ENCODE measurements at places on chromosomes 1 and 21.

DNA sequence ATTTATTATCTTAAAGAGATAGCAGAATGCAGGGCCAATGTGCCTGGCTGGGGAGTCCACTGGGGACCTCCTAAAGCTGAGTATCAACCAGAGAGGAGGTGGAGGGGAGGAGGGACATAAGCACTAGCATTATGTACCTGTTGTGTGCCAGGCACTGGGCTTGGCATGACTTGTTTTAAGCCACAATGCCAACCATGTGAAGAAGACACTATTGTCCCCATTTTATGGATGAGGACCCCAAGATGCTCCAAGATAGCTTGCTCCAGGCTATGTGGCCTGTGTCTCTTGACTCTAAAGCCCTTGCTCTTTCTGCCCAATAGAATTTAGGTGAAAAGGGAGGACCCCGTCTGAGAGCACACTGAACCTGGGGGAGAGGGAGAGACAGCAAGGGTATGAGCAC, 111.3 kb downstream of the GLIS1 start:
- DNase-seq, result no peak

GRCh38 chr1:163263818-163264655, 57.7 kb upstream of the NUF2 start:
- DNase-seq, result no peak

GRCh38 chr1:108792420-108792819, 45.9 kb downstream of the STXBP3 start:
- no peak for DNase-seq

DNA sequence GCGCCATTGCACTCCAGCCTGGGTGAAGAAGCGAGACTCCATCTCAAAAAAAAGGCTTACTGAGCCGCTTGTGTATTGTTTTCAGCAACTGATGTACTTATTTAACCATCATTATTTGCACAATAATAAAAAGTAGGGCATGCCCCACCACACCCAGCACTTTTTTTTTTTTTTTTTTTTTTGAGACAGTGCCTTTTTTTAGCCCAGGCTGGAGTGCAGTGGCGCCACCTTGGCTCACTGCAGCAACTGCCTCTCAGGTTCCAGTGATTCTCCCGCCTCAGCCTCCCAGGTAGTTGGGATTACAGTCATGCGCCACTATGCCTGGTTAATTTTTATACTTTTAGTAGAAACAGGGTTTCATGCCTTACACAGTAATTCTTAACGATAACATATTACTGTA, 12.2 kb upstream of the TRNAU1AP start:
- DNase-seq, result no peak

GRCh38 chr1:4452701-4453100, 201.7 kb upstream of the AJAP1 start:
- DNase-seq, result peak; percentile 67

GRCh38 chr21:32411350-32412161, 950 bp upstream of the EVA1C start:
- no peak for DNase-seq

- DNase-seq, result peak; percentile 11
Observed at GRCh38 chr21:37257511-37257966, 9.6 kb downstream of the VPS26C start.

- no peak for DNase-seq
Observed at GRCh38 chr1:25760122-25760719, 39.8 kb upstream of the SELENON start.

DNA sequence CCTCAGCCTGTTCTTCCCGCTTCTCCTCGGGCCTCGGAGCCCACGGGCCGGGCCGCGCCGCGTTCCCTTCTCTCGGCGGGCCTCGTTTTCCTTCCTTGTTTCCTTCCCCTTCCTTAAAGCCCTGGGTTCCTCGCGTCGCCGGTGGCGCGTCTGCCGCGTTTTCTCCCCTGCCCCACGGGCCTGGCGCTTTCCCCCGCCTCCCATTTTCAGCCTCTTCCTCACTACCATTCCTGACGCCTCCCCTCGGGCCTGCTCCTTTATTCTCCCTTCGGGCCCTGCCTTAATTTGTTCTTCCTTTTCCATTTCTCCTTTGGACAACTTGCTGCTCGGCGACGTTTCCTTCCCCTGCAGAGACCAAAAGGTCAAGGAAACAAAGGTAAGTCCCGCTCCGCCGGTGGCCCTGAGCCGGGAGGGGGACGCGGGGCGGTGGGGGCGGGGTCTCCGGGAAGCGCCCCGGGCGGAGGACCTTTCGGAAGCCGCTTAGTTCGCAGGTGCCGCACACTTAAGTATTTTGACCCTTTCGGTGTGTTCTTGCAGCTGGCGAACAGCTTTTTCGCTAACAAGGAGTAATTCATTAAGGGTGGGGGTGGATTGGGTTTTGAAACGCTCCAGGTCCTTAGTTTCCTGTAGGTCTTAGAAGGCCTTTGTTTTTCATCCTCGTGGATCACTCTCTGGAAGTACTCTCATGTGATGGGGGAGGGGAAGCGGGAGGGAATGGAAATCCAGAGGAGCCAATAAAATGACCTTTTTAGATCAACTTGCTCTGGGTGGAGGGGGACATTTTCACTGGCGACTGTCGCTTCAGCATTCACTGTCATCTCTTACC, 780 bp downstream of the YTHDF2 start:
- peak; percentile 42 for DNase-seq

GRCh38 chr1:57281324-57281723, 142.5 kb downstream of the DAB1 start:
- no peak for DNase-seq

DNA sequence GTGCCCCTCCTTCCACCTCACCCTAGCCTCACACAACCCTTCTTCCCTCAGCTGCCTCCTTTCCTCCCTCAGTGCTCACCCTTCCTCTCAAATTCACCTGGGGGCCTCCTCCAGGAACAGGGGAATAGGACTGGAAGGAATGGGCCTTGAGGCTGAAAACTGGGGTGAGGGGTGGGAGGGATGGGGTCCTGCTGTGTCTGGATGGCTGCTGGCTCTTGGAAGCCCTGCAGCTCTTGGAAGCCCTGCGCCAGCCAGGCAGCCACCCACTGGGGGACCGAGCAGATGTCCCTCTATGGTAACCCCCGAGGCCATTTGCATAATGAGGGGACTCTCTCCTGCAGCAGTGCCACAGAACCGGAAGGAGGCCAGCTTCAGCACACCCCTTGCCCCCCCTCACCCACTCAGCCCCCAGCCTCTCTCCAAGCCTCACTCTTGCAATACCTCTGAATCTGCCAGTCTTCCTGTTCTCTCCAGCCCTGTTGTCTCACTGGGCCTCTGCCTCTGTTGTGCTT, 85.2 kb downstream of the KIRREL1 start:
- no peak for DNase-seq

GRCh38 chr1:84721152-84721551, 30.9 kb upstream of the SSX2IP start:
- DNase-seq, result peak; percentile 63

DNA sequence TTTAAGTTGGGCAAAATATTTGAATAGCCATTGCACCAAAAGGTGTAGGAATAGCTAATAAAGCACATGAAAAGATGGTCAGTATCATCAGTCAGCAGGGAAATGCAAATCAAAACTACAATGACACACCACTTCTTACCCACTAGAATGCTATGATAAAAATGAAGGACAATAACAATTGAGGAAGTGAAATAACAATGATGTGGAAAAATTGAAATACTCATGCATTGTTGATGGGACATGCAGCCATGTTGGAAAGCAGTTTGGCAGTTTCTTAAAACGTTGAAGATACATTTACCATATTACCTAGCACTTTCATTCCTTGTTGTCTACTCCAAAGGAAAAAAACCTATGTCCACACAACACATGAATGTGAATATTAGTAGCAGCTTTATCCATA, 28.4 kb downstream of the HSD3B1 start:
- no peak for DNase-seq

DNA sequence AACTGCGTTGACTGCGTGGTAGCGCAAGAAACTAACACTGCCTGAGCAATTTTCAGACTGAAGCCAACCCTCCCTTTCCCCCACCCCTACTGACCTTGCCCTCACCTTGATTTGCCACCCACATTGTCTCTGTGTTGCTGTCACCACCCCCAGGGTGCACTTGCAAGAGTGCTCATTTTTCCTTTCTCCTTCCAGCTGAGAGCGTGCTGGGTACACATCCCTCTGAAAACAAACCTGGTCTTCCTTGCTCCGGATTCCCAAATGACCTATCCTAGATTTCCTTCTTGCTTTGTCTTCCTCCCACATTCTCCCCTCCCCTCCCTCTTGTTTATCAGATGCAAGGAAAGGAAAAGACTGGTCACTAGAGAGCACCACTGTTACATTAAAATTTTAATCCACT, 24.2 kb downstream of the MPZ start:
- no peak for DNase-seq

- no peak for DNase-seq
Observed at GRCh38 chr1:202259705-202260104, 66.1 kb downstream of the LGR6 start.

GRCh38 chr1:220272841-220273090, 513 bp upstream of the RAB3GAP2 start:
- DNase-seq, result no peak

DNA sequence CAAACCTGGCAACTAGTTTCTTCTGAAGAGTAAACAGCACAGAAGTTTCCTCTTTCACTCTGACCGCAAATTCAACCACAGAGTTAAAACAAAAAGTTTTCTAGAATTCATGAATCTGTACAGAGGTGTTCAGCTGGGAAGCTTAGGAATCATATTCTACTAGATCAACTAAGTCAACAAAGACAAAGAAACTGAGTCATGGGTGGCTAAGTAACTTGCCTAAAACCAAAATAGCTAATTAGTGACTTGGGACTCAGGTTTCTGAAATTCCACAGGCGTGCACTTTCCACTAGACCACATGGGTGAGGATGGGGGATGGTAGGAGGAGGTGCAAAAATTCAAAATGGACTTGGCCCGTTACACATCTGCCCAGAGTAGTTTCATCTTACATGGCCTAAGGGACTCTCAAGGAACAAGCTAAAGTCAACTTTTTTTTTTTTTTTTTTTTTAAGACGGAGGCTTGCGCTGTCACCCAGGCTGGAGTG, 25.8 kb downstream of the PTPN14 start:
- DNase-seq, result no peak

- no peak for DNase-seq
Observed at GRCh38 chr1:96989302-96989701, 267.7 kb downstream of the PTBP2 start.

- no peak for DNase-seq
Observed at GRCh38 chr1:13677896-13678295, 22.1 kb upstream of the PRDM2 start.

DNA sequence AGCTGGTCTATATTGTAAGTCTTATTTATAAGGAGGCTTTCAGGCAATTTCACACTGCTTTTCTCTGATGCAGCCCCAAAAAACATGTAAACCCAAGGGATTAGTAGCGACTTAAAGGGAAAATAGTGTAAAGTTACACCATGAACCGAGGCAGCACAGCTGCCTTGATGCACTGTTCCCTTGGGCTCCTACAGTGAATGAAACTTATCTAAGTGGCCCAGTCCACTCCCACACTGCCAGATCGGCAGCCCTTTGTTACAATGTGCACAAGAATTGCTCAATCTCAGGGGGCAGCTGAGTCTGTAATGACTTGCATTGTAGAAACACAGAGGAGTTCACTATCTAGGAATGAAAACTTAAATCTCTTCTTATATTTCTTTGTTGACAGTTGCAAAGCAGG, 120.8 kb upstream of the ADGRL2 start:
- peak; percentile 8 for DNase-seq

DNA sequence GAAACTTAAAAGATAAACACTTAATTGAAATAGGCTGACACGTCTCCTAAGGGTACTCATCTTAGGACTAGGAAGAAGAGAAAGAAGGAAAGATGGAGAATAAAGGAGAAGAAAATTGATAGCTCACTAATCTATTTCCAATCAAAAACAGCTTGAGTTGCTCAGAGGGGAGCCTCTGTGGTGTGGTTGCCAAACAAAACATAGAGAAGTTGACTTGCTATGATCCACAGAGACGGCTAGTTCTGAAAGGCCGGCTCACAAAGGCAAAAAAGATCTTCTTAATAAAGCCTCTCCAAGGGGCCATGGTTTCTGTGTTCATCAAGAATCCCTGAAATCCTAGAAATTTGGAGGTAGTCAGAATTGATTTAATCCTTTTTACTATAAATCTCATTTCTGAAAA, 644.1 kb downstream of the LMO4 start:
- peak; percentile 52 for DNase-seq

DNA sequence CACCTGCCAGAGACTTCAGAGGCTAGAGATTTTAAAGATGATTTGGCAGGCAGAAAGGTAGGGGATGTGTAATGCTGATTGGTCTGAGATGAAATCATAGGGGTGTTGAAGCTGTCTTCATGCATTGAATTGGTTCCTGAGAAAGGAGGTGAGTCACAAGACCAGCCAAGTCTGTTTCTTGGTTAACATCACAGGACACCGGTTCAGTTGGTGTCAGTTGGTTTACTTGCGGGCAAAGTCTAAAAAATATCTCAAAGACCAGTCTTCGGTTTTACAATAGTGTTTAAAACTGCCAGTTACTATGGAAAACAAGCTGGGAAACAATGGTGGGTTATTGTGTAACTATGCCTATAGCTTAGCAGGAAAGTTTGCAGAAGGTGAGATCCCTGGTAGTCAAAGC, 305.9 kb downstream of the BARHL2 start:
- DNase-seq, result no peak

GRCh38 chr21:42107177-42107880, 36.2 kb downstream of the UMODL1 start:
- no peak for DNase-seq

DNA sequence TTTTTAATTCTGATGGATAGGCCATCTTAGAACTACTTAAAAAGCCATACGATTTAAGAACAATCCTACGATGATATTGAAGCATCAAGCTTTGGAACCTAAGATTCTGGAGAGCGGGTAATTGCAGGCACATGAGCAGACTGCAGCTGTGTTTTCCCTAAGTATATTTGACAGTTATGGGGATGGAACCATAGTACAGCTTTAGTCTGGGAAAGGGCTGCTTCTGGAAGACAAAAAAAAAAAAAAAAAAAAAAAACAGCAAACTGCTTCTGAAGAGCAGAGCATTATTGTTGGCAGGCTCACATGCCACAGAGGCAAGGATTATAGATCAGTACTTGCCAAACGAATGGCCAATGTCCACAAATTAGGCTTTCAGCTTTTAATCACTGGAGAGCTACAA, 1618.7 kb downstream of the AMY1C start:
- no peak for DNase-seq

DNA sequence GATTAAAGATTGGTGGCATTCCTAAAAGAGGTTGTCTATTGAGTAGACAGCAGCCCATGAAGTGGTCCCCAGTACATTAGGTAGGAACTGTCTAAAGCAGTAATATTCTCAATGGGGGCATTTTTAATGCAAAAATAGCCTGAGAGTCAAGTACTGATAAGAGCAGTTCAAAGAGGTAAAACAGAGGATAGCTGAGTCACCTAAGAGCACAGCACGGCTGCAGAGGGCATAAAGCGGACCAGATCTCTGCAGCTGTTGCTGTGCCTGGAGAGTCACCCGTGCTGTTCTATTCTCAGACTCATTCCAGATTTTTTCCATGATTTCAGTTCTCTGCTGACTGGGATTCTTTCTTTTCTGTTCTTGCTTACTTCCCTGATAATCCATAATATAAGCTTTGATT, 313.2 kb downstream of the OLFM3 start:
- DNase-seq, result no peak

- no peak for DNase-seq
Observed at GRCh38 chr1:226684026-226684425, 55.1 kb downstream of the ITPKB start.

- no peak for DNase-seq
Observed at GRCh38 chr21:36132696-36133095, 2.2 kb upstream of the CBR3 start.

GRCh38 chr1:11156963-11157362, 32.2 kb upstream of the ANGPTL7 start:
- no peak for DNase-seq

GRCh38 chr1:167594822-167595221, 35.2 kb upstream of the RCSD1 start:
- no peak for DNase-seq
